ENCODE measurements at places on chromosomes 4 and X. TPM values are rescaled to one million over a fixed set of nuclear protein-coding genes. Genes with fewer than 3 reads are reported as not detected.

Gene SPANXN3
- not detected for total RNA-seq

Gene CD40LG
- not detected for total RNA-seq

DNA sequence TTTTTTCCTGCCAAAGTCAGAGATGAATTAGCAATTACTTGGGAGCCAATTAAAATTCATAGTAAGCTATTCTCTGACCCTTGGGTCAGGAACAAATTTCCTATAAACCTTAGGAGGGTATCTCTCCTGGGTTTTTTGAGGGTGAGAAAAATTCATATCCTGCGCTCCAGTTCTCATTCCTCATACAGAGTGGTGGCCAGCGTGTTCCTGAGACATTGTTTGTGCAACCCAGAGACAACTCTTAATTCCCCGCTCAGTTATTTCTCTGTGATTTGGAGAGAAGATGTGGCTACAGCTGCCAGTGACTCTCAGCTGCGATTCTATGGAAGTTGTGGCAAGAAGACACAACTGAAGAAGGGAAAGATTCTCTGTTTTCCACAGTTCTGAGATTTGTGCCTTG, 37.9 kb upstream of the CBR4 start:
- DNase-seq: no peak

- no peak for DNase-seq
Measured at GRCh38 chr4:81499840-81500239, 28.1 kb upstream of the RASGEF1B start.

Gene RHOXF2B
- not detected for total RNA-seq

Gene RAB40A
- total RNA-seq: 1.7 TPM

GRCh38 chr4:89410687-89411086, 103.1 kb upstream of the GPRIN3 start:
- no peak for DNase-seq

Gene EREG
- total RNA-seq: 0.16 TPM

DNA sequence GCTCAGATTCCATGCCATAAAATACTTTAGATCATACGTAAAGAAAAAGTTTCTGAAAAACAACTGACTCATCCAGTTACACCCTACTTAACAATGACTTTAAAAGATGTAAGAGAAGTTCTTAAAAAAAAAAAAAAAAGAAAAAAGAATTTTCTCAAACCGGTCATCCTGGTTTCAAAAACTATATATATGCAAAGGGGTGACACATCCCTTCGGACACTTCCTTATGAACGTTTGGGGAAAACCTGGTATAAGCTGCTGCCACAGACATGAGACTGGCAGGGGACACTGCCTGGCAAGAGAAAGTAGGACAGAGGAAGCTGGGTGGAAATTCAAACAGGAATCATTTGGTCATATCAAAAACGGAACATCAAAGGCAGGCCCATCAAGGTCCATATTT, 81.2 kb upstream of the PRSS48 start:
- DNase-seq: peak; percentile 64

Gene MTMR8
- total RNA-seq: 5.2 TPM

DNA sequence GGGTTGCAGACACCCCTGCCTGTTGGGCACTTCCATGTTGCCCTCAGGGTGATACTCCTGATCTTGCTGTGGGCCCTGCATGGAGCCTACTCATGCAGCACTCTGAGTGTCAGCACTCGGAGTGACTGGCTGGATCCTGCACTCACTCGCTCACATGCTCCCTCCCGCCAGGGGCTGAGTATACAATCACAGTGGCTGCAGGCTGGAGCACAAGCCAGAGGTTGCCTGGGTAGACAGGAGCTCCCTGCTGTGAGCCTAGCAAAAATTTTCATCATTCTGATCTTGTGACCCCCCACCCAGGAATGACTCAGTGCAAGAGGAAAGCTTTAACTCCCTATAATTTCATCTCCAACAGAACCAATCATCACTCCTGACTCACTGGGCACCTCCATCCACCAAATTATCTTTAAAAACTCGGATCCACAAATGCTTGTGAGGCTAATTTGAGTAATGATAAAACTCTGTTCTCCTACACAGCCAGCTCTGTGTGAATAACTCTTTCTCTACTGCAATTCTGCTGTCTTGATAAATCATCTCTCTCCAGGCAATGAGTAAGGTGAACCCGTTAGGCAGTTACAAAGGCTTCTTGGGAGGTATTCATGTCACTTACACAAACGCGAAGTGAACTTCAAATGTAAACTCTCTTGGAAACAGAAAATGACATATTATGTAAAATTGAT, 1180.8 kb upstream of the PABPC4L start:
- no peak for DNase-seq

Gene ZNF41
- 14.5 TPM for total RNA-seq
